ENCODE measurements at places on chromosomes 13 and 19.

GRCh38 chr19:5831159-5831558, 8.3 kb downstream of the FUT6 start:
- no peak for DNase-seq

DNA sequence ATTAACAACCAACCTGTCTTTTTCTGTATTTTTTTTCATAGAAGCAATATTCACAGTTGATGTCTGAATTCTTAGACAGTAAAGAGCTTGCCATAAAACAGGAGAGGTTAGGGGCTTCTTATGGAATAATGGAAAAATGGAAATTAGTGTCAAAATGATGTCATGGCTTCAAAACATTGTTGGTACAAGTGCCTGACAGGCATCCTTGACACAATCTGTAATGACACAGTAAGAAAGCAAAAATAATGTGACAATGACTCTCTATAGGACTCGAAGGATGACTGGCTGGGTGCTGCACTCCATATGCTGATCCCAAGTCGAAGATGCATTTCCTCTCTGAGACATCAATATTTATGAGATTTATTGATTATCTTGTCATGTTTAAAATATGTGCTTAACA, 205.3 kb upstream of the DACH1 start:
- no peak for DNase-seq

GRCh38 chr19:56141417-56141993, 418 bp downstream of the ZNF444 start:
- no peak for DNase-seq

- no peak for DNase-seq
Measured at GRCh38 chr13:110045202-110045601, 258.8 kb upstream of the IRS2 start.

DNA sequence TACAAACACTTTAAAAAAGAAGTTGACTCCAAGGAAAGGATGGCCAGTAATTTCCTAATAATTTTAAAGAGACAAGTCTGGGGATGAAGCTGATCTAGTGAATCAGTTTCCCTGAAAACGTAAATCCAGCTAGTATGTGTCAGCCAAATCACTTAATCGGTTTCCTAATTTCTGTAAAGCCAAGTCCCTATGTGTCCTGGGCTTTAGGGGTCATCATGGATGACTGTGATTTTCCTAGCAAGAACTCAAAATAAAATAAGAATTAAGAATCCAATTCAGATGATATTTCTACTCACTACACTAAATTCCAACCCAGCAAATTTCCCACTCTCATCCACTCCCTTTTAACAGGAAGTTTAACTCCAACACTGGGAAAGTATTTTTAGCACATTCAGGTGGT, 35.9 kb downstream of the ELF1 start:
- no peak for DNase-seq

DNA sequence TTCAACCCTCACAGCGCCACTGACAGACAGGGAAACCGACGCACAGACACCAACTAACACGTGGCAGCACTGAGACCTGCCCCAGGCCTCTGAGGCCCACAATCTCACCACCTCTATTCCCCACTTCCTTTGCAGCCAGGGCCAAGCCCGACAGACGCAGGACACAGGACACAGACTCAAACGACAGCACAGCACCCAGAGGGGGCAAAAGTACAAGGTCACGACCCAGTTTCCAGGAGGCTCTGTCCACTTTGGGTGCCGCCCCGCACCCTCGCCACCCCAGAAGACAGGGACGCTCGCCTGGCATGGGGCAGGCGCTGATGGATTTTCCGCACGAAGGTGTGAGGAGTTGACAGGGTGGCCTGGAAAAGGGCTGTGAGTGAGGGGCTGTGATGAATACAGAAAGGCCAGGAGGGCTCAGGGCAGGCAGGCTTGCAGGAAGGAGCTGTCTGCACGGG, 48.8 kb downstream of the MLLT1 start:
- no peak for DNase-seq

DNA sequence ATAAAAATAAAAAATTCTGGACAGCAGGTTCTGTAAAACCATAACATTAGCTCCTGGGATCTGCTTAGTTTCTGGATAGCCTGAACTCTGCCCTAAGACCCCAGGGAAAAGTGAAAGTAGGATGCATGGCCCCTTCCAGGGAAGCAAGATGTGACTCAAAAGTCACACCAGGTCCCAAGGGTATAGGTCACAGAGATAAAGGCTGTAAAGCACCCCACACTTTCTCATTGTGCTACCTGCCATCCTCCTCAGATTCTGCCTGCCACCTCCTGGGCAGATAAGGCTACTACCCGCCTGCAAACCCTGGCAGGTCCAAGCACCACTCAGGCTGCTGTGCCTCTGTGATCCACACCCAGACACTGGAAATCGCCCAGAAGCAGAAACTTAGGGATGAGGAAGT, 20.6 kb downstream of the FFAR2 start:
- no peak for DNase-seq

DNA sequence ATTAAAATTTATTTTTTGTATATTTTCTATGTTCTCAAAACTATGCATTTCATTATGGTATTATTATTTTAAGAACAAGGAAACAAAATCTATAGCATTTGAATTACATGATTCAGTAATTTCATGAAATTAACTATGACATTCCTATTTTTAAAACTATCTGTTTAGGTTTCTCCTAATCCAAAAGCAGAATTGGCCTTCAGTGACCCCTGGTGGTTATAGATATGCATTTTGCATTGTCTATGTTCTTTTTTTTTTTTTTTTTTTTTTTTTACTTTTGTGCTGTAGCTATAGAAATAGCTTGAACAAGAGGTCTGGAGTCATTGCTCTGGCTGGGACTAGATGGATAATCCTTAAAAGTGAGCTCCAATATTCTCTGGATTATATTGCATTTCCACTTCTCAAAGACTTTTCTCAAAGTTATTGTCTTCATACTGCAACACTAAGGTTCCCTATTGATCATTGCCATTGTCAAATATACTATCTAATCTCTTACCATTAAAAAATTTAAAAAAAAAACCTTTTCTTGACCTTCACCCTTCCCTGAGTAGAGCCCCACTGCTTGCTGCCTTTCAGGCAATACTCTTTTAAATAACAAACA, 15.9 kb upstream of the DNAJC3 start:
- no peak for DNase-seq

DNA sequence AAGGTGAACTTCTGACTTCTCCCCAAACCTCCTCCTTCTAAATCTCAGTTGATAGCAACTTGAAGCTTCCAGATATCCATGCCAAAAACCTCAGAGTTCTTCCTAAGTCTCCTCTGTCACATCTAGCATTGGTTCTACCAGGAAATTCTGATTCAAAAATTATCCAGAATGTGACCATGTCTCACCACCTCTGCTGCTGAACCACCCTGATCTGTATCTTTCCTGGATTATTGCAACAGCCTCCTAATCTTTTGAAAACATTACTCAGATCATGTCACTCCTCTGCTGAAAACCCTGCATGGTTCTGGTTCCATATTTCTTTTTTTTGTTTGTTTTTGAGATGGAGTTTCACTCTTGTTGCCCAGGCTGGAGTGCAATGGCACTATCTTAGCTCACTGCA, 78.7 kb upstream of the TNFSF11 start:
- DNase-seq = no peak

- DNase-seq = no peak
Measured at GRCh38 chr19:38183251-38183897, 40.6 kb downstream of the DPF1 start.

DNA sequence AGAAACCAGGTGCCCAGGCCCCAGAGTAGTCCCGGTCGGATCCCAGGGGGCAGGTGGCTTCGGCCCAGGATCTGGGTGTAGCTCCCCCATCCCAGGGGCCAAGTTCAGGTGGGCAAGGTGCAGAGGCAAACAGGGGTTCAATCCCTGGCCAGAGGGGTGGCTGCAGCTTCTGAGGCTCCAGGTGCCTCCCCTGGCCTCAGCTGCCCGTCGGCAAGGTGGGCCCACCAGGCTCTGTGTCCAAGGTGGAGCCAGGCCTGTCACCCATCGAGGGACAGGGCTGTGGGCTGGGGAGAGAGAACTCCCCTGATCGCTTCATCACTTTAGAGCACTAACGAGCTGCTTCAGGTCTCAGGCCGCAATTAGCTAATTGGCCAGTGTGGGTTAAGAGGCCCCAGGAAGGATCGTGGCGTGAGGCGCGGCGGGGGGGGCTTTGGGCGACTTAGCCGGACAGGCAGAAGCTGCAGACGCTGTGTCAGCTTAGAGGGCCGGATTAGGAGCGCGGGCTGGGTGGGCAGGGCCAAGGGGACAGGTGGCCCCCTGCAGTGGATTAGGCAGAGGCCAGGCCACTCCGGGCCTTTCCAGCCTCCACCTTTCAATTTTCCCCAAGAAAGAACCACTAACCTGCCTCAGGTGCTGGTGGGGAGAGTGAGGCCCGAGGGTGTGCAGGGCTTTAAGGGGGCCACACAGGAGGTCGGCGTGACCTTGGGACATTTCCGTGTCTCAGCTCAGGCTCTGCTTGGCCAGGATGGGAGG, 2.8 kb upstream of the RAX2 start:
- no peak for DNase-seq

DNA sequence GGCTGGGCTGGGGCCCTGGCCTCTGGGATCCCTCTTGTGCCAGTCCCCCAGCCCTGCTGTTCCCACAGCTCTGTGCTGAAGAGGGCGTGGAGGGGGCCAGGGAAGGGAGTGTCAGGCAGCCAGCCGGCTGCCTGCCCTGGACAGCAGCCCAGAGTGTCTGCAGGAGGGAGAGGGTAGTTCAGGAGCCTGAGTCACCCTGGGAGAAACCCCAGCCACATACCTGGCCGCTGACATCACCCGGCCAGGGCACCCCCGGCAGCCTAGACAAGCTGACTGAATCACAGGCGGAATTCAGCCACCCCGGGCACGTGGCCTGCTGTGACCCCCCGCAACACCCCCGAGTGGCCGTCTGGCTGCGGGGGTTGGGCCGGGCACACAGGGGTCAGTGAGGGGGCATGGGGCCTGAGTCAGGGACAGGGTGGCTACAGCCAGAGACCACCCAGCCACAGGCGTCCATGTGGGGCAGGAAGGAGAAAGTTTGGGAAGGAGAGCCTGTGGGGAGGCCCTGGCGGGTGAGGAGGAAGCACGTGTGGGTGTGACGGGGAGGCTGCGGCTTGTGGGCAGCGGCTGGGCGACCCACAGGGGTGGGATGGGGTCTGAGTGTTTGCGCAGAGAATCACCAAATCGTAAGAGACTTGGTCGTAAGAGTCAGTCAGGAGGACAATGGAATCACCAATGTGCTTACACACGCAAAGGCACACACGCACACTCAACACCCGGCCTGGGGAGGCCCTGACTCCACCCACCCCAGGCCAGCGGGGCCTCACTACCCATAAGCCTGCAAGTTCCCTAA, 11.9 kb upstream of the FOSB start:
- peak; percentile 94 for DNase-seq

DNA sequence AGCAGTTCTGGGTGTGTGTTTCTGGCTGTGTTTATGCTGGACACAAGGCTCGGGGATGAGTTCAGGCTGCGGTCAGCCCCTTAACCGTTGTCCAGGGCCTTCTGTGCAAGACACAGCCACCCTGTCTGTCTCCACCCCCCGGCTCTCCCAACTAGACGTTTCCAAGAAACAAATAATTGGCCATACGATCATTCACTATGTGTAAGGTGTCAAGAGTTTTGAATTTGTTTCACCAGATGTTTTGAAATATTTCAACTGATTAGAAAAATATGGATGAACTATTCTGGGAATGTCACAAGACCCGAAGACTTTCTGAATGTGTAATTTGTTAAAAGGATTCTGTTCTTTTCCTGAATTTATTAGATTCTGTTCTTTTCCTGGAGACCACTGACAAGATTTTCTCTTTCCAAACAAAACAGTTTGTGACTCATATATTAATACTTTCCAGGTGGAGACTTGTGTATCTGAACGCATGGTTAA, 318.2 kb downstream of the MYO16 start:
- DNase-seq = peak; percentile 84

GRCh38 chr19:45137179-45137761, 23.5 kb downstream of the NKPD1 start:
- no peak for DNase-seq

DNA sequence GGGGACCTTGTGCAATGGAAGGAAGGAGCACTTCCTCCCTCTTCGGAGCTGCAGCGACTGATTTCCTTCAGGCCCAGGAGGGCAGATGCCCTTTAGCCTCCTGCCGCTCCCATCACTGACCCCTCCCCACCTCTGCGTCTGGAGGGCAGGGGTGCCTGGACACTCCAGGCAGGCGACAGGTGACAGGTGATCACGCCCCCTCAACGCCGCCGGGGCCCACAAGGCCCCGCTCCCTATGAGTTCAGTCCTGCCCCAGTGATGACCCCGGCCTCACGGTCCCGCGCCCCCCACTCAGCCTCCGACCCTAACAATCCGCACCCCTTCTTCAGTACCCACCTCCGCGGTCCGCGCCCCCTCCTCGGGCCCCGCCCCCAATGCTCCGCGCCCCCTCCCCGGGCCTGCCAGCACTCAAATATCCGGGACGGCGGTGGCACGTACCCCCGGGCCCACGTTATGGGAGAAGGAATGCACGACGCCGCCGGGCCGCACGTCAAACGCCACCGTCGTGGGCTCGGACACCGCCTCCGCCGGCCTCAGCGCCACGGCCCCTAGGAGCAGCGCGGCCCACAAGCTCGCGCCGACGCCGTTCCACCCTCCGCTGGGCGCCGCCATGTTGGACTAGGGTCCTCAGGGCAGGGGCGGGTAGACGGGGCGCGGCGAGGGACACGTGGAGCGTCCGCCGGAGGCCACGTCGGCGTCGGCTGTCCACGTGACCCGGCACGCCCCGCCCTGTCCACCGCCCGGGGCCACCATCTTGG, at the start of gene MYDGF:
Gene MYDGF, minus strand, starts transcription at position 620 of the 758 bp plus-strand sequence. Its CDS starts 8 bp downstream, at position 612.
- DNase-seq = peak; percentile 78

DNA sequence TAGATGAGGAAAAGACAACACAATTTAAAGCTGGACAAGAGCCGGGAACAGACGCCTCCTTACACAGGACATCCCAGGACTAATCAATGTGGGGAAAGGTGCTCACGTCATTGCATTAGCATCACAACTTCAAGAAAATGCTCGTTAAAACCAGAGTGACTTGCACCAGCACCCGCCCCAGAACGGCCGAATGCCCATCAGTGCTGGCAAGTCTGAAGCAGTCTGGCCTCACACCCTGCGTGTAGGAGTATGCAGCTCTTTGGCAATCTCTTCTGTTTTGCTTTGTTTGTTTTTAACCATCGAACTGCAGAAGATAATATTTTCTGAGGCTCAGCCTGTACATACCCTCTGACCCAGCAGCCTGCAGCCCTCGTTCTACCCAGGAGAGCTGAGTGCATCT, 44.8 kb upstream of the LDLR start:
- no peak for DNase-seq

DNA sequence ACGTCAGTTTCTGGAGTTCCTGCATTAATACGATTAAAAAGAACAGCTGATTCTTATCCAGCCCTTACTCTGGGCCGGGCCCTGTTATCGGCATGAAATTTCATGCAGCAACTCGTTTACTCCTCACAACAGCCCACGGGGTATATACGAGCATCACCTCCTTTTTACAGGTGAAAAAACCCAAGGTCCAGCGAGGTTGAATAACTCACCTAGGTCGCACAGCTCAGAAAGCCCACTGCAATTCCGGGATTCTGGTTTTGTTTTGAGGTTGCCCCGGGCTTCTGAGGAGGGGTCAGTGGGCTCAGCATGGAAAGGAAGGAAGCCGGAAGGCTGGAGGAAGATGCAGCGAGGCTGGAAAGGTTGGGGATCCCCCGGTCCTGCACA, 577 bp upstream of the ACP7 start:
- no peak for DNase-seq

All from fibroblast of skin of left quadriceps (primary cell).